ENCODE measurements at places on chromosomes 16 and 17. TPM values are rescaled to one million over a fixed set of nuclear protein-coding genes. Genes with fewer than 3 reads are reported as not detected.

Gene LDHD
- total RNA-seq = not detected

Gene TPSG1
- not detected for total RNA-seq

Gene ZSCAN10
- not detected for total RNA-seq

Gene EVPL
- total RNA-seq = not detected

Gene GUCY2D
- total RNA-seq = not detected

Gene PDE6G
- 11.1 TPM for total RNA-seq

Gene PRAC2
- total RNA-seq = not detected

Gene C17orf50
- not detected for total RNA-seq

Gene SUZ12
- 70.4 TPM for total RNA-seq

- no peak overlapping the region for H3K27ac ChIP-seq
- no peak for DNase-seq
- H3K36me3 ChIP-seq = peaks cover 9% of the 10 kb centered on the region
- no peaks in the 10 kb centered on the region for H3K4me1 ChIP-seq
- no peaks in the 10 kb centered on the region for H3K27me3 ChIP-seq
Observed at GRCh38 chr16:85650135-85650843, 37.2 kb downstream of the GSE1 start.

DNA sequence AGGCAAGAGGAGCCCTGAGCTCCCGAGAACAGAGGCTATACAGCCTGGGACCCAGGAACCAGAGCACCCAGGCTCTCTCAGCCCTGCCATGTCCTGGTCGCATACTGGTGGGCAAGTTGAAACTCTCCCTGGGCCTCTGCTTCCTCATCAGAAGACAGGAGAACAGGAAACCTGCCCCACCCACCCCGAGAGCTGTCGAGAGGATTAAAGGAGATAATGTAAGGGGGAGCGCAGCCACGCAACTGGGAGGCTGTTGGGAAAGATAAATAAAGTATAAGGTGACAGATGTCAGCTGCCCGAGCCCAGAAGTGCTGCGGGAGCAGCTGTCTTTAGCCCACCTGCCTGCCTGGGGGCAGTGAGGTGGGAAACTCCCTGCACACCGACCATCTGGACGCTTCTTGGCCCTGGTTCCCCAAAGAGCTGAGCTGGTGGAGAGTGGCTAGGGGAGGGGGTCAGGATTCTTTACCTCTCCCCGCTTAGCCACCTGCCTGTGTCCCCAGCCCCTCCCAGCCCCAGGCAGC, 6.8 kb downstream of the KIF19 start:
- H3K36me3 ChIP-seq = no peaks in the 10 kb centered on the region
- H3K27ac ChIP-seq = no peak overlapping the region
- no peak overlapping the region for H3K4me3 ChIP-seq
- DNase-seq = no peak
- peaks cover 12% of the 10 kb centered on the region for H3K4me1 ChIP-seq

- DNase-seq = no peak
- peaks cover 70% of the 10 kb centered on the region for H3K4me1 ChIP-seq
- H3K4me3 ChIP-seq = no peak overlapping the region
- no peak overlapping the region for H3K27ac ChIP-seq
- peaks cover 29% of the 10 kb centered on the region for H3K36me3 ChIP-seq
Observed at GRCh38 chr16:74603848-74604247, 3.1 kb downstream of the GLG1 start.

GRCh38 chr17:6666557-6666956, 15.0 kb downstream of the C17orf100 start:
- H3K27ac ChIP-seq = no peak overlapping the region
- DNase-seq = no peak
- H3K27me3 ChIP-seq = peaks cover 21% of the 10 kb centered on the region
- H3K4me3 ChIP-seq = no peak overlapping the region
- no peaks in the 10 kb centered on the region for H3K36me3 ChIP-seq
- H3K4me1 ChIP-seq = peaks cover 10% of the 10 kb centered on the region

GRCh38 chr16:77951788-77952187, 70.6 kb upstream of the CLEC3A start:
- no peaks in the 10 kb centered on the region for H3K36me3 ChIP-seq
- no peaks in the 10 kb centered on the region for H3K4me1 ChIP-seq
- peaks cover 2% of the 10 kb centered on the region for H3K27me3 ChIP-seq
- DNase-seq = no peak
- H3K4me3 ChIP-seq = no peak overlapping the region
- H3K27ac ChIP-seq = no peak overlapping the region

- no peak overlapping the region for H3K27ac ChIP-seq
- H3K27me3 ChIP-seq = no peaks in the 10 kb centered on the region
- peaks cover 23% of the 10 kb centered on the region for H3K36me3 ChIP-seq
- DNase-seq = no peak
- H3K4me3 ChIP-seq = no peak overlapping the region
- H3K4me1 ChIP-seq = peaks cover under 1% of the 10 kb centered on the region
Observed at GRCh38 chr16:87332150-87332549, 15.0 kb upstream of the C16orf95 start.

- no peak overlapping the region for H3K4me3 ChIP-seq
- H3K4me1 ChIP-seq = peaks cover 14% of the 10 kb centered on the region
- peaks cover 50% of the 10 kb centered on the region for H3K36me3 ChIP-seq
- no peaks in the 10 kb centered on the region for H3K27me3 ChIP-seq
- no peak overlapping the region for H3K27ac ChIP-seq
Observed at GRCh38 chr16:84479716-84480450, 24.6 kb downstream of the MEAK7 start.

- no peak overlapping the region for H3K4me3 ChIP-seq
- H3K4me1 ChIP-seq = peaks cover 10% of the 10 kb centered on the region
- no peaks in the 10 kb centered on the region for H3K36me3 ChIP-seq
Observed at GRCh38 chr17:77572851-77573250, 385.7 kb upstream of the TNRC6C start.

- no peak overlapping the region for H3K4me3 ChIP-seq
- no peaks in the 10 kb centered on the region for H3K27me3 ChIP-seq
- H3K36me3 ChIP-seq = no peaks in the 10 kb centered on the region
- no peak for DNase-seq
Observed at GRCh38 chr16:61024180-61024900, 1011.9 kb downstream of the CDH8 start.

DNA sequence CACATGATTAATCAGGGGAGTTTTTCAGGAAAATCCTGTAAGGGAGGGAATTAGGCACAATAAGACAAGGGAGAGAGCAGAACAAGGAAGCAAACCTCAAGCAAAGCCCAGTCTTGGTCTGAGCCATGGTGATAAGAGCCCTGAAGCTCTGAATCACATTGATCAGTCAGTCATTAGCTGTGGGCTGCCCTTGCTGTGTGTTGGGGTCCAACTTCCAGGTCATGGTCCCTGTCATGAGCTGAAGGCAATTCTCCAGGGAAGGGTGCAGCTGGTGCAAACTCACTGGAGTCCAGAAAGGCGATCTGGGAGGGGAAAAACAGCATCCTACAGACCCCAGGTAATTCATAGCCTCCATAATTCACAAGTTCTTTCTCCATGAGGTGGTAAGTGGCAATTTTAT, 89.9 kb downstream of the CYLD start:
- peaks cover 17% of the 10 kb centered on the region for H3K27me3 ChIP-seq
- H3K36me3 ChIP-seq = no peaks in the 10 kb centered on the region
- DNase-seq = no peak
- H3K4me1 ChIP-seq = no peaks in the 10 kb centered on the region
- H3K4me3 ChIP-seq = no peak overlapping the region

GRCh38 chr16:86198206-86199118, 299.5 kb downstream of the IRF8 start:
- H3K4me3 ChIP-seq = no peak overlapping the region
- no peak for DNase-seq
- H3K36me3 ChIP-seq = no peaks in the 10 kb centered on the region
- H3K27me3 ChIP-seq = peaks cover 46% of the 10 kb centered on the region

- H3K4me1 ChIP-seq = no peaks in the 10 kb centered on the region
- H3K27ac ChIP-seq = no peak overlapping the region
- H3K4me3 ChIP-seq = no peak overlapping the region
Observed at GRCh38 chr17:5793157-5793556, 208.8 kb upstream of the NLRP1 start.

GRCh38 chr17:81045590-81046095, 10.7 kb downstream of the BAIAP2 start:
- H3K4me1 ChIP-seq = peaks cover 6% of the 10 kb centered on the region
- no peak overlapping the region for H3K4me3 ChIP-seq
- H3K27ac ChIP-seq = no peak overlapping the region
- H3K27me3 ChIP-seq = no peaks in the 10 kb centered on the region
- no peaks in the 10 kb centered on the region for H3K36me3 ChIP-seq

DNA sequence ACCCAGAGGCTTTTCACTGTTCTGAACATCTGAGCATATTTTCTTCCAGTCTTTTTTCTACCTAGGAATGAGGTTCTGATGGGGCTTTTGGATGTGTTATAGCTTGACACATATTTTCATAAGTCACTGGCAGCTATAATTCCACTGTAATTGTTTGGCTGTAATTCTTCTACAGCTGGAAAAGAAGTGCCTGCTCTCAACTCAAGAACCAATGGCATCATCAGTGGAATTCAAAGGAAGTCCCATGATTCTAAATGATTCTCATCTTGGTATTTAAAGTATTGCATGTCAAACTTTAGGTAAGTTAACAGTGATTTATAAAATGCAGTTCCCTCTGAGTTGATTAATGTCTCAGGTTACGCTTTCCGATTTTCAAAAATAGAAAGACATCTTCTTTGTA, 16.8 kb downstream of the WIPI1 start:
- no peak for DNase-seq
- H3K4me3 ChIP-seq = no peak overlapping the region
- H3K36me3 ChIP-seq = peaks cover 17% of the 10 kb centered on the region
- peaks cover 55% of the 10 kb centered on the region for H3K4me1 ChIP-seq
- no peak overlapping the region for H3K27ac ChIP-seq

DNA sequence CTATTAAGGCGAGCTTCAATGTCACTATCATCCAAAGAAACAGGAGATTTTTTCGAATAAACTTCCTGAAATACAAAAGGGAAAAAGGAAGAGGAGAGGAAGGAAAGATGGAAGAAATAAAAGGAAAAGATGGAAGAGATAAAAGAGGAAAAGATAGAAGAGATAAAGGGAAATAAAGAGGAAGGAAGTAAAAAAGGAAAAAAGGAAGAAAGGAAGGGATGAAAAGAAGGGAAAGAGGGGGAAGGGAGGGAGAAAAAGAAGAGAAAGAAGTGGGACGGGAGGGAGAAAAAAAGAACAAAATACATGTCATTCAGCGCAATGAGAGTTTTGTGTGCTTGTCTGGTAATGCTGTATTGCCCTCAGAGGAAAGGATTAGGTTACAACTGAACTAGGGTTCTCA, 62.2 kb downstream of the CEP112 start:
- H3K4me3 ChIP-seq = no peak overlapping the region
- no peaks in the 10 kb centered on the region for H3K4me1 ChIP-seq
- DNase-seq = no peak
- peaks cover 12% of the 10 kb centered on the region for H3K27me3 ChIP-seq
- H3K27ac ChIP-seq = no peak overlapping the region
- H3K36me3 ChIP-seq = no peaks in the 10 kb centered on the region

GRCh38 chr17:65556910-65557348, 4.5 kb downstream of the AXIN2 start:
- H3K27ac ChIP-seq = no peak overlapping the region
- DNase-seq = no peak
- H3K27me3 ChIP-seq = peaks cover 16% of the 10 kb centered on the region
- H3K4me1 ChIP-seq = peaks cover 29% of the 10 kb centered on the region
- no peak overlapping the region for H3K4me3 ChIP-seq

DNA sequence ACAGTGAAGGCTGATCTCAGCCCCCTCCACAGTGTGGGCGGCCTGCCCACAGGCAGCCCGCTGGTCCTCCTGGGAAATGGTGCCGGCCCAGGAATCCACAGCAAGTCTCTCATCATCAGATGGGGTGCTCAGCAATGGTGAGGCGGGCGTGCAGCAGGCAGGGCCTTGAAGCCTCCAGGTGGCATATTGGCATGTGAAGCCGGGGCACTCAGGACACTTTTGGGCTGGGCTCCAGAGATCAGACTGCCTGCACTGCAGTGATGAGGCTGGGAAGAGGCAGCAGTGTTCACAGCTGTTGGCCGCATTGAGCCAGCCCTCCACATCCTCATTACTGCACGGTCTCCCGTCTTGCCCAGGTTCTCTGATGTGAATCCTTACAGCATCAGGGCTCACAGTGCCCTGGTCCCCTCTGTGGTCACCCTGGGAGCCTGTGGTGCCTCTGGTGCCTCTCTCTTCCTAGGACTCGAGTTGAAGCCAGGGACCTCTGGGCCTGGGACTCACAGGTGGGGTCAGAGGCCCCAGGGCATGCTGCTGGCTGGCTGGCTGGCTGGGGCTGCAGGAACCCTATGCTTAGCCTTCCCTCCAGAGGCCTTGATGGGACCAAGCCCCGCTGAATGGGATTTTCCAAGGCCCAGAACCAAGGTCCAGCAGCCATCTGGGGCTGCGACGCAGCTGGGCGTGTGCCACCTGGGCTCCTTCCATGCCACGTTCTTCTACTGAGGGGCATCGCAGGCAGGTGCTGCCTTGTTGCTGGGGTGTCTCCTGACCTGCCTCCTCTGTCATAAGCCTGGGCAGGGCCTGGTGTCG, 48.6 kb downstream of the TNFRSF13B start:
- no peak overlapping the region for H3K27ac ChIP-seq
- H3K36me3 ChIP-seq = no peaks in the 10 kb centered on the region
- peaks cover under 1% of the 10 kb centered on the region for H3K27me3 ChIP-seq
- H3K4me1 ChIP-seq = no peaks in the 10 kb centered on the region

- peaks cover 38% of the 10 kb centered on the region for H3K4me1 ChIP-seq
- H3K27me3 ChIP-seq = no peaks in the 10 kb centered on the region
- peaks cover 56% of the 10 kb centered on the region for H3K36me3 ChIP-seq
- H3K4me3 ChIP-seq = no peak overlapping the region
- peak; percentile 72 for DNase-seq
Observed at GRCh38 chr17:78176548-78177025, 8.2 kb downstream of the SYNGR2 start.

DNA sequence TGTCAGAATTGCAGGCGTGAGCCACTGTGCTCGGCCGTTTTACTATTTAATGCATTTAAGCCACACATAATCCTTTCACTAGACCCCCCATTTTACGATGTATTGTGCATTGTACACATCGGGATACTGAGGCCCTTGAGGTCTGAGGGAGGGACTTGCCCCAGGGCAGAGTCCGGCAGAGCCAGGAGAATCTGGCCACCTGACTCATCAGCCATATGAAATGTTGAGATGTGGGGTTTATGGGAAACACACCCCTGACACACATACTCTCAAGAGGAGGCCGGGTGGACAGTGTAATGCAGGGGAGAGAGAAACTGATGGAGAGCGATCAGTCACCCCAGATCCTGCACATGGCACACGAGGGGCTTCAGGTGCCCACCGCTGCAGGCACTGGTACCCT, 196.6 kb downstream of the ZNF423 start:
- no peak overlapping the region for H3K27ac ChIP-seq
- no peaks in the 10 kb centered on the region for H3K36me3 ChIP-seq
- H3K4me1 ChIP-seq = no peaks in the 10 kb centered on the region
- H3K27me3 ChIP-seq = no peaks in the 10 kb centered on the region

- H3K27me3 ChIP-seq = no peaks in the 10 kb centered on the region
- H3K4me1 ChIP-seq = no peaks in the 10 kb centered on the region
- DNase-seq = no peak
- H3K4me3 ChIP-seq = no peak overlapping the region
- H3K36me3 ChIP-seq = no peaks in the 10 kb centered on the region
Observed at GRCh38 chr17:71964559-71964958, 156.3 kb upstream of the SOX9 start.

GRCh38 chr17:67679225-67679624, 38.5 kb upstream of the NOL11 start:
- no peak overlapping the region for H3K4me3 ChIP-seq
- H3K36me3 ChIP-seq = no peaks in the 10 kb centered on the region
- no peaks in the 10 kb centered on the region for H3K27me3 ChIP-seq

All from activated T-helper 2 cell treated with anti-CD3 and anti-CD28 coated beads, Interferon-gamma antibody, Interleukin-2, Interleukin-4, amounts not matched to agents 10 μg/mL and 5 μg/mL and 100 μg/mL, durations not matched to agents 14 hours and 24 hours and 36 hours (primary cell).